ENCODE measurements at places on chromosomes 3 and 15.

DNA sequence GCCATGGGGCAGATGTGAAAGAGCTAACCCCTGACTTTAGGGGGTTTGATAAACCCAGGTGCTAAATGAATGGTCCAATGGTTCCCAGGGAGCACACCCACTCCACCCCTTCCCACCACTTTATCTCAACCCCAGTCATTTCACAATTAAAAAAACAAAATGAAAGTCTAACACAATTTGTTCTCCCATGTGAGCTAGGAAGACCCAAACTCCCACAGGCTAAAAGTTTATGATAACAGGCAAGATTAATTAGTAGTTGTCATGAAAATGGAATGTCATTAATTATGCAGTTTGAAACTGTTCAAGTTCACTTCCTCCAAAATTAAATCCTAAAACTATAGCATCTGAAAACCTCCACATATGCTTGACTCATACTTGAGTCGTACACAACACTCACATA is 63.3 kb upstream of the TPM1 start:
- DNase-seq = no peak

DNA sequence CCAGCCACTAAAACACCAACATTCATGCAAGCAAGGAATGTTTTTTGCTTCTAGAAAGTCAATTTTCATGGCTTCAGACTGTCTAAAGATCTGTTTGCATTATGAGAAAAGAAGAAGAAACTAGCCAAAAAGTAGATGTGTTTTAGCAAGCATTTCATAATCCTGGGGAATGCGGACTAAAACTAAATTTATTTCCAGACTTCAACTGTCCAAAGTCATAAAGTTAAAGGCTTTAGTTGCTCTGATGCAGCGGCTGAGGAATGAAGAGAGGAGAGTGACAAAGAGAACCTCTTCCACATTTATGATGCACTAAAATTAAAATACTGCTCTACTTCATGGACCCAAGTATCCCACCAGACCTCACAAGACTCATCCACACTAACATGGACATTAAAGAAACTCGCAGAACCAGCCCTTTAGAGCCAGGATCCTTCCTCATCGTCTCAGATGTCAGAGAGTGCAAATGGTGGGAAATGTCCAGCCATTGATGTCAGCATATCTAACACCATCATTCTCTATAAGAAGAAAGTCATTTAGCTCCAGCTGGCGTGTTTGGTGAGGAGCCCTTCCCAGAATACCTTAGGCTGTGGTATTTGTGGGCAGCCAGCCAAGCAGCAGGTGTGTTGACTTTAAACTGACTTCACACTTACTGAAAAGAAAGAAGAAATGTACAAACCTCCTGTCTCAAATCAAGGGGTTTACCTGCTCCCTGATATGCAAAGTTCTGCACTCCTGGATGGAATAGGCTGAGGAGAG is 17.4 kb downstream of the FYCO1 start:
- no peak for DNase-seq

- no peak for DNase-seq
Observed at GRCh38 chr3:27607370-27607769, 114.8 kb downstream of the EOMES start.

DNA sequence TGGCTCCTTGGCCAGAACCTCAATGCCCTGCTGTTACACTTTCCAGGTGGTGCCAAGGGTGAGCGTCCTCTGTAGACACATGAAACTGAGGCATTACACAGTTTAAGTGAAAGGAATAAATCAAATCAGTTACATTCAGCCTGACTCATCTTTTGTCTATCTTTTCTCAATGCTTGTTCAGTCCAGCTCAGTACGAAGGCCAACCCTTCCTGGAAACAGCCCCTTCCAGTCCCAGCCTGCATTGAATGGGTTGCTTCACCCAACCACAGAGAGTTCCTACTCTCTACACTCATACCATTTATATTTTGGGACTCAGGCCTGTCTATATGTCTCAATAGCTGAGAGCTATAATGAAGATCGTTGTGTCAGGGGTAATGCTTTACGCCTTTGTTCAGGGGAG is 363.6 kb downstream of the RORA start:
- no peak for DNase-seq

- no peak for DNase-seq
Observed at GRCh38 chr15:91022832-91023129, 387 bp upstream of the VPS33B start.

DNA sequence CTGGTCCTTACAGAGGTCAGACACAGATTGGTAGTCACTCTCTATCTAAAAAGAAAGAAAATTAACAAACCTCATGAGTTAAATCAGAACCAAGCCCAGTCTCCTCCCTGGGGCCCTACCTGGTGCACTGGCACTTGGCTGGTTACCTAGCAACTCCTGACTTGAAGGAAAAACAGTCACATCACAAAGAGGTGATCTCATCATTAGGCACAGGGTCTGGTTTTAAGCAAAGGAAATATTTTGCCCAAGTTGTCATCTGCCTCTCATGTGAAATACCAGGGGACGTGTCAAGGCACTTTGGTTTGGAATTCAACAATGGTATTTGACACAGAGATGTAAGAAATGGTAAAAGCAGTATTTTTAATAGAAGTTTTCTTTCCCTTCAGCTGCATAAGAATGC is 47.7 kb upstream of the FMN1 start:
- DNase-seq = peak; percentile 10

DNA sequence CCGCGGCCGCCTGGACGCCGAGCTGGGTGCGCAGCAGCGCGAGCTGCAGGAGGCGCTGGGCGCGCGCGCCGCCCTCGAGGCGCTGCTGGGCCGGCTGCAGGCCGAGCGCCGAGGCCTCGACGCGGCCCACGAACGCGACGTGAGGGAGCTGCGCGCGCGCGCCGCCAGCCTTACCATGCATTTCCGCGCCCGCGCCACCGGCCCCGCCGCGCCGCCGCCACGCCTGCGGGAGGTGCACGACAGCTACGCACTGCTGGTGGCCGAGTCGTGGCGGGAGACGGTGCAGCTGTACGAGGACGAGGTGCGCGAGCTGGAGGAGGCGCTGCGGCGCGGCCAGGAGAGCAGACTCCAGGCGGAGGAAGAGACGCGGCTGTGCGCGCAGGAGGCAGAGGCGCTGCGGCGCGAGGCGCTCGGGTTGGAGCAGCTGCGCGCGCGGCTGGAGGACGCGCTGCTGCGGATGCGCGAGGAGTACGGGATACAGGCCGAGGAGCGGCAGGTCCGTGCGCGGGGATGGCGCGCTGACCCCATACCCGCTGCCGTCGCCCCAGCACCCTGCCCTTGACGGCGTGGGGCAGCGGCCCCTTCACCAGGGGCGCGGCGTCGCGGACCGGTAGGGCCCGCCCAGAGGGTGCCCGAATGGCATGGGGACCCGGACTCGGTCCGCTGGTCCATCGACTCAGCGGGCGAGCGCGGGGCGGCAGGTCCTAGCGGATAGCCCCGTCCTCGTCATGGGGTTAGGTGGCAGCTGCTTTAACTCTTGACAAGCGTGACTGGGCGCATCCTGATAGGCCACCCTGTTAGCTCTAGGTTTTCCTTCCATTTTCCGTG is 848 bp downstream of the SYNM start:
- no peak for DNase-seq

All from HepG2 (cell line).